ENCODE measurements at places on chromosomes 6 and 20.

DNA sequence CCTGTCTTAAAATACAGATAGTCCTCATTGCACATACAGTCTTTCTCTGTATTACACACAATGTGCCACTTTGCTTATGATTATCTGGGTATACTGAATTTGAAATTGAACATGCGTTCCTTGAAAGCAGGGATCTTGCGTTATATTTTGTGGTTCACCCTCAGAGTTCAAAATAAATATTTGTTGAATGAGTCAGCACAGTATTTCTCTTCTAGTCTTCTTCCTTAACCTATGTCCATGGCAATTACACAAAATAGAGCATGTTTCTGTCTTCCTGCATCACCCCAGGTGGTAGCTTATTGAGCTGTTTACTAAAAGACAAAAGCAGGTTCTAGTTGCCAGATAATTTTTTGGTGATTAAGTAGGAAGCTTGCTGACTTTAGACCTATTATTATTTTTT is 272.9 kb upstream of the FERMT1 start:
- DNase-seq: no peak

- no peak for DNase-seq
Observed at GRCh38 chr6:88734544-88734943, 228.9 kb downstream of the RNGTT start.

DNA sequence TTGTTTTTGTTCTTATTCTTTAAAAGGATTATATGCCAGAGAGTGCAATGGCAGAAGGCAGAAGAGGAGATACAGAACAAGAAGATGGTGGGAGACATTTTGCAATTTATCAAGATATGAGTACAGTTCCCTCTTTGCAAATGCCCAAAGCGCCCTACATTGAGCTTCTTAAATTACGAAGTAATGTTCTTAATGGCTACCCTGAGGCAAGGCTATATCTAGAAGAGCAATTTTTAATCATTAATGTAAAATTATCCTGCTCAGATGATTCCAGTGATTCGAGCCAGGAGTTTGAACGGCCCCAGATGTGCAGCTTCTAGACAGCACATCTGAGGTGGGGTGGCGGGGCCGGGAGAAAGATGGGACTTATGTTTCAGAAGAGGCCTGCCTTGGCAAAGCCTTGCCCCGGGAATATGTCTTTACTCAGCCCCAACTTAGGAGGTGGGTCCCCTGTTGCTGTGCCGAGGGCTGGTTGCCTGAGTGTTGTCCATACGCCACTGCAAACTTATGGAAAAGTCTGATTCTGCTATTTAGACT is 84.9 kb upstream of the MLN start:
- no peak for DNase-seq

GRCh38 chr20:34536798-34537394 is 20.7 kb downstream of the DYNLRB1 start:
- no peak for DNase-seq

DNA sequence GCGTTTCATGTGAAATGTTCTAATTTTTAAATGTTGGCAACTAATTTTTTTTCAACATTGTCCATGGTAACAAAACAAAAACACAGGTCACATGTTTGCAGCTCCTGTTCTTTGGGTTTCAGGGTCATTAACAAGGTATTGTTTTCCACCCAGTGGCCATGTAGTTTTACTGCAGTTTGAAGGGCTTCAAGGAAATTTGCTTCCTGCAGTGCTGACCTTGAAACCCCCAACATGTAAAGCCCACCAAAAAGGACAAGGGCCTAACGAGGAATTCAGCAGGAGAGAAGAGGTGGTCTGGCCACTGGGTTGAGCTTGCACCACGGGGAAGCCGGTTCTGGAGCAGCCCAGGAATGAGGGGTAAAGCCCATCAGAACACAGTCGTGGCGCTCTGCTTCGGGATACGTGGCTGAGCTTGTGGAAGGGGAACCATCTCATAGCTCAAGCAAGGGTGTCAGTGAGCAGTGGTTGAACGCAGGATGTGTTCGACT is 13.9 kb upstream of the KLHL31 start:
- no peak for DNase-seq

DNA sequence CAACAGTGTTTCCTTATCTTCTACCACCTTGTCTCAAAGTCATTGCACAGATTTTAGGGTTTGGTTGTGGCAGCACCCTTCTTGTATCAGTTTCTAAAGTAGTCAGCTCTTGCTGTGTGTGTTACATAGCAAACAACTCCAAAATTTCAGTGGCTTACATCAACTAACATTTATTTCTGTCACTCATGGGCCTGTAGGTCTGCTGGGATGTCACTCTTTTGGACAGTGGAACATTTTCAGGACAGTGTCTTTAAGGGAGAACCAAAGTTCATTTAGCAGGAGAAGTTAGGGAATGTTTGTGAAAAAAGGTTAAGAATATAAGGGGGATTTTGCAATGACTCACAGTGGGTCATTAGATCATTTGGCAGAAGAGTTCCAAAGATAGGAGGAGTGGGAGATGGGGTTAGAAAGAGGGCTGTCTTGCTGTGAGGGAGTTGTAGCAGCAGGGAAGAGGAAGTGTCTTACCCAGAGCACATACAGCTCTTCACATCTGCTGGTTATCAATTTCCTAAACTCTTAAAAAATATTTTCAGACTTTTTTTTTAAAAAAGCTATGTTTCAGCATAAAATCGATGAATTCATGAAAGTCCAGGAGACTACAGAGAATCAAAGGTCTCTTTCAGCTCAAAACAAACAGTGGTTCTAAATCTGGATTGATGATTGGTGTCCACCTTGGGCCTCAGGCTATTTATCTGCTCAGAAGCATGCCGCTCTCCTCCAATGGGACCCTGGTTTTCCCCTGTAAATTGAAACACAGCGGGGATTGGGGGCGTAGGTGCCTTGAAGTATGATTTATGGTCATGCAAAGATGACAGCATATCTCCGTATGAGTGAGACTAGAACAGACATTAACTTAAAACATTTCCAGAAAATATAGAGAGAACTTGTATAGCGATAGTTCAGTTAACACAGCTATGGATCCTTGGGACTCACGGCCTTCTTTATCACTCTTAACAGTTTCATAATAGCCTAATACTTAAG is 117.3 kb downstream of the B3GAT2 start:
- DNase-seq: no peak

DNA sequence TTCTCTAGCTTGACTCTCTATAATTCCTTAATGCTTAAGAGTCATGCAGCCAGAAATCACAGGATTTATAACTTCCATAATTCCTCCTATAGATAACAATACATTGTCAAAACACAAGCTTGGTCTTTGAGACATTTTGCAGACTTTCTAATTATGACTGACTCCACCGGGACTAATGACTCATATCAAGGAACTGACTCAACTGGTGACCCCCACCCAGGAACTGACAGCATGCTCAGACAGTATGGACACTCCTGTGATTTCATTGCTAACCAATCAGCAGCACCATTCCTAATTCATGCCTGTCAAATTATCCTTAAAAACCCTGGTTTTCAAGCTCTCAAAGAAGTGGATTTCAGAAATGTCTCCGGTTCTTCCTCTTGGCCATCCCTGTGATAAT is 670.5 kb upstream of the IMPG1 start:
- no peak for DNase-seq

DNA sequence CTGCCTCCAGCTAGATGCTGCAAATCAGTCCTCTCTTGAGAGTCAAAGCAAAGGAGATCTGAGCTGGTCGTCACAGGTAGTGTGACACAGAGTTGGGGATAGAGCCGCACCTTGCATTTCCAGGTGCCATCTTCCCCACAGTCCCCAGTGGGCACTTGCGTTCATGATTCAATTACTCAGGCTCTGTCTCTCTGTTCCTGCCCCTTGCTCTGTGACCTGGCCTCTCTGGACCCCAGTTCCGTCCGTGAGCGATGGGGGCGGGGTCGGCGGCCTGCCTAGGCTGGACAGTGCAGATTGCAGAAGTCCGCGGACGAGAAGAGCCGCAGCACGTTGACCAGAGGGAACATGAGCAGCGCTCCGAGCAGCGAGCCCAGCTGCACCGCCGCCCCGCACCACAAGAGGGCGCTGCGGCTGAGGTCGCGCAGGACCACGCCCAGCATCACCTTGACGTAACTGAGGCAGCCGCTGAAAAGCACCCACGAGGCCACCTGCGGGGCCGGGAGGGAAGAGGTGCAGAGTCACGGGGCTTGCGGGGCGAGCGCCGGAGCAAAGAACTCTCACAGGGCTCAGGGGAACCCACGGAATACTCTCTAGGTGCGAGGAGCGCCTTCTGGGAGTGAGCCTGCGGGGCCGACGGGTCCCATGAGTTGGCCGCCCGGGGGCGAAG is 7.4 kb downstream of the SLC52A3 start:
- no peak for DNase-seq

GRCh38 chr6:170279977-170280688 is 10.7 kb downstream of the DLL1 start:
- DNase-seq: no peak

DNA sequence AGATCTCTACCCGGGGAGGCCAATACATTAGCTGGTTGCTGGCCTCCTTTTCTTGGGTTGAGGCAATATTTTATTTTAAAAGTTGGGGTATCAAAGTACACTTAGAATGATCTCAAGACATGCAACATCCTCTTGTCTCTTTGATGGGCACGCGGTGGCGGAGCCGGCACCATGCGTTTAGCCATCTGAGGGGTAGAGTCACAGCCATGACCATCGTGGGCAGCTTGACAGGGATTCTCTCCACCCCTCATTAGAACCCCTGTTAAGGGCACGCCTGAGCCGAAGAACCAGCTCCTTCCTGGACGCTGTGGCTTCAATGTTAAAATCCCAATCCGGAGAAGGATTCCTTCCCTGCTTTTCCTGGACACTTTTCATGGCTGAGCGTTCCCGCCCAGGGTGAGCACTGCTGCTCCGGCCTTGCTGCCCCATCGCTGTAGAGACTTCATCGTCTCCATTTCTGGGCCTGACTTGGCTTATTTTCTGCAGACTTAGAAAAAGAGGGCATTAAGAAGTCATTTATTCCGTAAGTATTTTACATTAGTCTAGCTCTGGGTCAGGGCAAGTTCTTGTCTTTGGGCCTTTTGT is 142.7 kb upstream of the CDH4 start:
- no peak for DNase-seq

DNA sequence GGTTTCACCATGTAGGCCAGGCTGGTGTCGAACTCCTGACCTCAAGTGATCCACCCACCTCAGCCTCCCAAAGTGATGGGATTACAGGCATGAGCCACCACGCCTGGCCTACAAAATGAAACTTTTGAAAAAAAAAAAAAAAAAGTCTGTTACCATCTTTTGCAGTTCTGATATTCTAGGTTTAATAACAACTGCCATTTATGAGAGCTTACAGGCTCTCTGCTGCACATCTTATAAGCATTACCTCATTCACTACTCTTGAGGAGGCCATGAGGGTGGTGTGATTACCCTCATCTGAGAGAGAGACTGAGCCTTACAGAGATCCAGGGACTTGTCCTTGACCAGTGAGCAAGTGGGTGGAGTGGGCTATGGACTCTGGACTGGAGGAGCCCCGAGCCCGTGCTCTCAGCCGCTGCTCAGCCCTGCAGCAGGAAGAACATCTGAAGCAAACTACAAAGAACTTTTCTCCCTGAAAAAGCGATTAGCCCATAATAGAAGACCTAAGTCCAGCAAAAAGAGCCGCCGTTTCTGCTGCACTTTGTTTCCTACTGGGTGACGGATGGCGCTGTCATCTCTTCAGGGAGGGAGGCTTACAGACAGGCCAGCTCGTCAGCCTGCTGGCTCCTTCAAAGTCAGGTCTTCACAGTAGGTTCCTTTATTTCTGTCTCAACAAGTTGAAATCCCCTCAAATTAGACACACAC is 119.8 kb upstream of the AKAP12 start:
- DNase-seq: no peak
